A549 treated with GW870086 at 1 μM for 4 hours (cell line): ENCODE measurements at places on chromosomes 3 and 15. TPM values are rescaled to one million over a fixed set of nuclear protein-coding genes. Genes with fewer than 3 reads are reported as not detected.

The KBTBD8 gene
- 0.40 to 0.91 TPM (median 0.56 TPM) in 5 replicates for total RNA-seq

The CPNE9 gene
- 0.08 to 0.37 TPM (median 0.15 TPM) in 5 replicates for total RNA-seq

The CFAP91 gene
- total RNA-seq: 0.11 to 0.43 TPM (median 0.31 TPM) in 4 of 5 replicates, not detected in the other

The MBNL1 gene
- 41.9 to 69.0 TPM (median 63.4 TPM) in 5 replicates for total RNA-seq

The RHCG gene
- 40.7 to 52.9 TPM (median 46.6 TPM) in 5 replicates for total RNA-seq

The SRGAP3 gene
- total RNA-seq: 0.30 to 0.69 TPM (median 0.59 TPM) in 5 replicates

The TMF1 gene
- 10.6 to 16.9 TPM (median 16.6 TPM) in 5 replicates for total RNA-seq

The ESYT3 gene
- 0.54 to 0.94 TPM (median 0.70 TPM) in 5 replicates for total RNA-seq
